ENCODE measurements at places on chromosomes 3 and 15.

GRCh38 chr3:2452249-2452648, 353.6 kb downstream of the CNTN4 start:
- DNase-seq = no peak

DNA sequence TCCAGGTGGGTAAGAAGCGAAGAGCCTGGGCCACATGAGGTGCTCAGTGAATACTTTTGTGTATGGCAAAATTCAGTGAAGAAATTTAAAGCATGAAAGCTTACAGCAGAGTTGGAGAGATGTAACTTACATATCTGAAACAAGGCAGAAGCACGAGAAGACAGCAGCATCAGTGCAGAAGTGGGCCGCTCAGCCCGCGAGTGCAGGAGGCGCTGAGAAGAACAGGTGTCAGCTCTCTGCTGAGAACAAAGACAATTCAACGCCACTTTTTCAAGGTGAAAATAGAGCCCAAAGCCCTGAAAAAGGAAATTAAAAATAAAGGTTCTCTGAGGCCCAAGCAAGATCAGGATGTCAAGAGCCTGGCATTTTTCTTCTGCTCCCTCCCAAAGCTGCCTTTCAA, 58.3 kb downstream of the RBPMS2 start:
- no peak for DNase-seq

DNA sequence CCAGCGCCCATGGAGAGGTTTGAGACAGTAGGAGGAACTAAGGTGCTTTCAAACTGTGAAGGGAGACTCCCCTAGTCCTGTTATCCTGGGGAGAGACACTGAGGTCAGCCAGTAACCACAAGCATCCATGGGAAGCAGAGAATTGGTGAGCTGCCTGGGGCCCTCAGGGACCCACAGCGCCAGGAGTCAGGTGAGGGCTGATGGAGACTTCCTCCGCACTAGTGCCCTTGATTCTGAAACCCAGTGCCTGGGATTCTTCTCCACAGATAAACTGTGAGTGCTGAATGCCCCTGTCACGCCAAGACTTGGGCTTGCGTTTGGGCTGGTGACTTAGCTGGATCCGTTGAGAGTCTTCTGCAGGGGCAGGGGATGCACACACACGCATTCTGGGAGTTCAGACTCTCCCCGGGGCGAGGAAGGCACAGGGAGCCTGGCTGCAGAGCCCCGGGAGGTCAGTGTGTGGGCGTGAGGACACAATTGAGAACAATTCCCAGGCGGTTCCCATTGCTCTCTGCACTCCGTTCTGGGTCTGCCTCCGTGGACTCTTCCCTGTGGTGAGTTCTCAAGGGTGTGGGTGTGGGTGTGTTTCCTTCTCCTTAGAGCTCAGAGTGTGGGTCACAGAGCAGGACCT, 37.9 kb upstream of the SLCO2A1 start:
- no peak for DNase-seq

DNA sequence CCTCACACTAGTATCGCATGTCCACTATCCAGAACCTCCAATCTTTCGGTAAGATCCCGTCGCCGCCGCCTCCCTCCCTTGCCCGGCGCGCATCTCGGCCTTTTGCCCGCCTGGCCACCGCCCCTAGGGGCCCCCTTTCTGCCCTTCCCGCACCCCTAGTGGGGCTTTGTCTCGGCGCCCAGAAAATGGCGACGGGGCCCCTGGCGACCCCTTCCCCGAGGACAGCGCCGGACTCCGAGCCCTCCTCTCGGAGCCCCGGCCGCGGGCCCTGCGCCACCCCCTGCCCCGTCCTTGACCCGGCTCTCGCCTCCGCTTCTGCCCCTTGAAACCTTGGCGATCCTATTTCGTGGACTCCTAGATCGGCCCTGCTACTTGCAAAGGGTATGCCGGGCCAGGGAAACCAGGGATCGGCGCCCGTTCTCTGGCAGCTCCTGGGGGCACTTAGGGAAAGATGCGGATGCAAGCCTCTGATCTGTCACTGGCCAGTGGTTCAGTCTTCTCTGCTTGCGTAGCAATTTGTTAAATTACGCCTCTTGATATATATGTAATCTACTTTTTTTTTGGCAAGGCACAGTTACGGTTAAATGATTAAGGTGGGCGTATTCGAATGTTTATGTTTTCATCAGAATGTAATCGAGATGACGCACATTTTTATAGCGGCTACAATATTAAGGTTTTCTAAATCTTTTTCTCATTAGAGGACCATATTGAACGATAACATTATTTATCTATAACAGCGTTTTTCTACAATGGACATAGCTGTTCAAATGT, 603 bp downstream of the EIF1B start:
- DNase-seq = no peak

DNA sequence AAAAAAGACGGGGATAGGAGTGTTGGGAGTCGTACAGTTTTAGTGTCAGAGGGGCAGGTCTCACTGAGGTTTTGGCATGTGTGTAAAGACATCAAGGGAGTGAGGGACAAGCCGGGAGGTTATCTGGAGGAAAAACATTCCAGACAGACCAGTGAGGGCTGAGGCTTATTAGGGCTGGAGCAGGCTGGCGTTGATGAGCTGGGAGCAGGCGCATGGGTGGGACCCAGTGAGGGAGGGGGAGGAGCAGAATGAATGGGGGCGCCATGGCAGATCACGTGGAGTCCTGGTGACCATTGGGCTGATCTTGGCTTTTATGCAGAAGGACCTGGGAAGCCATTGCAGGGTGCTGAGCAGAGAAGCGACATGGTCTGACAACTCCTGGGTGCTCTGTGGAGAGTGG, 180.2 kb downstream of the SLCO3A1 start:
- no peak for DNase-seq

- DNase-seq = no peak
Observed at GRCh38 chr3:195401943-195402342, 40.9 kb downstream of the ACAP2 start.

- no peak for DNase-seq
Observed at GRCh38 chr15:37007301-37007700, 93.0 kb downstream of the MEIS2 start.

DNA sequence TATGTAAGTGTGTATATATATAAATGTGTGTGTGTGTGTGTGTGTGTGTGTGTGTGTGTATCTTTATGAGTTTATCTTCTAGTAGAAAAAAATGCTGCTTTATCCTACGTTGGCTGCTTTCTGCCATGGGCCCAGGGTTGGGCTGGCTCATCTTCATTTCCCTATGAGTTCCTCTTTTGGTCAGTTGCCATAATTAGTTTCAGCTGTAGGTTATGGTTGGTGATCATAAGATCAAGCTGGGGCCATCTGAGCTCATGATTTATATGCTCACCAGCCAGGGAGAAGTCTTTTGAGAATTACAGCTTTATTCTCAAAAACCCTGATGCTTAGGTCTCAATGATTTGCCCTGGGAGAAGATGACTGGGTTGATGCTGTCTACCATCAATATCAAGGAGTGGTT, 775.8 kb upstream of the ARPP21 start:
- no peak for DNase-seq

GRCh38 chr3:120081719-120082118, 12.5 kb downstream of the GSK3B start:
- DNase-seq = no peak

GRCh38 chr15:33506781-33507296, 196.1 kb downstream of the RYR3 start:
- DNase-seq = no peak

GRCh38 chr3:41103200-41103599, 96.1 kb upstream of the CTNNB1 start:
- DNase-seq = no peak

DNA sequence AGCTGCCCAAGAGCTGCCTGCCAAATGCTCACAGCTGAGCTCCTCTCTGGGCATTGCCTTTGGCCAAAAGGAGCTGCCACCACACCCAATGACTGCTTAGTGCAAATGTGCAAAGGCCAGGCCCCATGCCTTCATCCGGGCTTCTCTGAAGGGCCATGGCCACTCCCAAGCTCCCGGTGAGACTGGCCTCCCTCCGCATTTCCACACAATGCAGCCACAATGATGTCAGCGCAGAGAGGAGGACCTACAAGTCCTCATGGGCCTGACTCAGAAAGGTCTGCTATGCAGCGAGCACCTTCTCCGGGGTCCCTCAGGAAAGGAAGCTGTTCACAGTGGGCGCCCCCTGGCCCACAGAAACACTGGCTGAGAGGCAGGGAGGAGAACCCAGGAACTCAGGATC, 12.7 kb downstream of the OXTR start:
- DNase-seq = no peak

GRCh38 chr3:54225841-54226528, 103.6 kb downstream of the CACNA2D3 start:
- DNase-seq = no peak

Measured in GM20000 (cell line).